Sigmoid colon (tissue), 7 donors: ENCODE measurements at places on chromosomes 7 and 10.

DNA sequence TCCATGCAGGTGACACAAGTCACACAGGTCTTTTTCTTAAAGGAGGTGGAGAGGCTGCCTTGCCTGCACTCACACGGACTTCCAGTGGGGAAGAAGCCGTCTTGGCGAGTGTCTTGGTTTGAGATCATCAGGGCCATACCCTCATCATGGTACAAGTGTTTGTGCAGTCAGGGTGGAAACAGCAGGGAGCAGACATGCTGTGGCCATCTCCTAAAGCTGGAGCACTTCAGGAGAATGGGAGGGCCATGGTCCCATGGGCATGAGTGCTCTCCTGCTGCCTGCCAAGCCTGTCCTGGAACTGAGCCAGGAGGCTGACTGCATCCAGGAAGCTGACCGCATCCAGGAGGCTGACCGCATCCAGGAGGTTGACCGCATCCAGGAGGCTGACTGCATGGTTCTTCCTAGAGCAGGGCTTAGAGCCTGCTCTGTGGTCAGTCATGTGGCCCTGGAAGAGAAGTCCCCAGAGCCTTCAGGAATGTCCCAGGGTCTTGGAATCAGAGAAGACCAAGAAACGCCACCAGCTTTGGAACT lies 98.4 kb downstream of the ADARB2 start:
- no peak for DNase-seq

- no peak for DNase-seq
Measured at GRCh38 chr10:7952266-7952665, 102.2 kb upstream of the GATA3 start.

DNA sequence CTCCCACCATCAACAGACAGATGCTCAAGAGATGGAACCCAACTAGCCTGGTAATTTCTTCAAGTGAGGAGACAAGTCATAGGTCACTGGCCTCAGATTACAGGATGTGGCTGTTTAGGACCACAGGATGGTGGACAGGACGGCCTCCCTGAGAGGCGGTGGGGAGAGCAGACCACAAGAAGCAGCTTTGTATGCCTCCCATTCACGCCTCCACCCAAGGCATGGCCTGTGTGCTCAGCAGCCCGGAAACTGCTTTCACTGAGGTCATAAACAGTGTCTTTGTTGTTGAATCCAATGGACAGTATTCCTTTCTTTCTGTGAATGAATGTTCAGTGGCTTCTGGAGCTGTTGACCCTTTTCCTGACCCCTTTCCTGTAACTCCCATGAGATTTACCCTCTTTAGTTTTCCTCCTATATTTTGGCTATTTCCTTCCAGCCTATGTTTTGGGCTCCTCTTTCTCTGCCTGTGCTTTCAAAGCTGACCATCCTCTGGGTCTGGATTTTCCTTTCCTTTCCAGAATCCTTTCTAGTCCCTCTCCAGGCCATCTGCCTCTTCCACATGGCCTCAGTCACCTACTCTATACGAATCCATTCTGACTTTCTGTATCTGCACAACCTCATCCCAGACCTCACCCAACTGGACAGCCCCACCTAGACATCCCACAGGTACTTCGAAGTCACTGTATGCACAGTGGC lies 32.4 kb upstream of the INPP5F start:
- DNase-seq, result no peak

GRCh38 chr10:79452174-79452611 lies 6.8 kb upstream of the ZCCHC24 start:
- no peak for DNase-seq
